ENCODE measurements at places on chromosomes 16 and 17. TPM values are rescaled to one million over a fixed set of nuclear protein-coding genes. Genes with fewer than 3 reads are reported as not detected.

DNA sequence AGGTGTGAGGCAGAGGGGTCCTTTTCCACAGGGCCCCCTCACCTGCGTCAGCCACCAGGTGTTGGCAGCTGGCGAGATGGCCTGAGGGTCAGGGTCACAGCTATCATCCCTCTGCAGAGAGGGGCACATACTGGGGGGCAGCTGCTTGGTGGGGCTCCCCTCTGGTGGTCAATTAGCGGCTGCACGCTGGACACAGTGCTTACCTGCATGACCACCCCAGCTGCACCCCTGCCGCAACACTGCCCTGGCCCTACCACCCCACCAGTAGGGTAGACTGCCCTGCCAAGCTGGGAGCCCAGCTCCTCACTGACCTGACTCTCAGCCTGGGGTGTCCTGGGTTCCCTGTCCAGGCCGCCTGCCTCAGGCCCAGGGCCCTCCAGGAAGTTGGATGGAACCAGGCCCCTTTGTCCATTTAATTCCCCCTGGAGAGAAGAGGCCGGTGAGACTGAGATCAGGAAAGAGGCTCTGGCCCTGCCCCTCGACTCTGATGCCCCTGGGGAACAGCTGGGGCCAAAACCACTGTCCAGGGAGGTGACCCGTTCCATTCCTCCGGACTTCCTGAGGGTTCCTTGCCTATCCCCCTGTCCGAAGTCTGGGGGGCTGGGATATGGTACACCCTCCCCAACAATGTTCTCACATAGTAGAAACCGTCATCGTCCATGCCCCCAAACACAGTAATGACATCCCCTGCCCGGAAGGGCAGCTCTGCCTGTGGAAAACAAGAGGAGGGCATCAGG, 23.7 kb downstream of the TSPOAP1 start:
- DNase-seq, result no peak

DNA sequence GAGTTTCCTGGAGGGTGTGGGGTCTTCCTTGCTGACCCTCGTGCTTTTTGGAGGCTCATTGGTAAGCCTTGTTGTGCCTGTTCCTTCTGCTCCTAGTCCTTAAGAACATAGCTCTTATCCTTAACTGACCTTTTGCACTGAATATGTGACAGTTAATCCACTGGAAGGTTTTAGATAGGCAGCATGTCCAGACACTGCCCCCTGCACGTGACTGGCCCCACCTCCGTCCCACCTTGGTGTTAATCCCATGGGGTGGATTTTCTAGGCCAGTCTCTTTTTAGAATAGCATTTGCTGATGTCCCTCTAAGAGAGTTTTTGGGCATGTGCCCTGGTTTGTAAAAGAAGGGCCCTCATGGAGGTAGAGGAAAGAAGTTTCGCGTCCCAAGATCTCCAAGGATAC, 58.3 kb downstream of the RBFOX1 start:
- DNase-seq, result no peak

DNA sequence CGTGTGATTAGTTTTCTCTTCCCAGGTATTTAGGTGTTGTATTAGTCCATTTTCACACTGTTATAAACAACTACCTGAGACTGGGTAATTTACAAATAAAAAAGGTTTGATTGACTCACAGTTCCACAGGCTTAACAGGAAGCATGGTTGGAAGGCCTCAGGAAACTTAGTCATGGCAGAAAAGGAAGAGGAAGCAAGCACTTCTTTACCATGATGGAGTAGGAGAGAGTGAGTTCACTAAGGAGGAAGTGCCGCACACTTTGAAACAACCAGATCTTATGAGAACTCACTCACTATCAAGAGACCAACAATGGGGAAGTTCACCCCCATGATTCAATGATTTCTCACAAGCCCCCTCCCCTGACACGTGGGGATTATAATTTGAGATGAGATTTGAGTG, 1343.7 kb upstream of the GOT2 start:
- DNase-seq, result no peak

ZPBP2 gene
- not detected for total RNA-seq

DNA sequence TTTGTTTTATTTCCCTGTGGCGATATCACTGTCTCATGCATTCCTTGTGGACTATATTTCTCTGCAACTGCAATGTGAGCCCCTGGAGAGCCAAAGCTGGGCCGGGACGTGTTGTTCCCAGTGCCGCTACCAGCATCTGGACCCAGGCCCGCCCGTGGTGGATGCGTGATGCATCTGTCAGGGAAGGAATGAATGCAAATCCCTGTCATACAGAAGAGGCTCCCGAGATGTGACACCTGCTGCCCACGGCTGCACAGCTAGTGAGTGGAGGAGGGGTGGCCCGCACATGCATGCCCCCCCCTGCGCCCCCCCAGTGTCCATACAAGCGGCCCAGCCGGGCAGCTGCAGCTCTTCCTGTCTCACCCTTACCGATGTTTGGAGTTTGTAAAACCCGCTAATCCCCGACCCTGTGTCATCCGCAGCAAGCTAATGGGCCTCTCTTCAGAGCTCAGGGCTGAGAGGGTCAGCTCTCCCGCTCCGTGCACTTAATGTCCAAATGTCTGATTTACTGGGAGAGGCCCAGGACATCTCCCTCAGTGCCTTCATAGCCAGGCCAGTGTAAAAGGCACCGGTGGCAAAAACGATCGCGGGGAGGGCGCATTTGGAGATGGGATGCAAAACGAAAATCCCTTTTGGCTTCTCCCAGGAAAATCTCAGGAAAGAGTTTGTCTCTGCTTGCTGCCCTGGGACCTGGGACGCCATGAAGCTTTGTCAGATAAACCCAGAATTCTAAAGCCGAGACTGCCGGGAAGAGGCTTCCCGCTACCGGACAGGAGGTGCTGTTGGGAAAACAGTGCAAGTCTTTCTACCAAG, 91.8 kb downstream of the FOXL1 start:
- no peak for DNase-seq

DNA sequence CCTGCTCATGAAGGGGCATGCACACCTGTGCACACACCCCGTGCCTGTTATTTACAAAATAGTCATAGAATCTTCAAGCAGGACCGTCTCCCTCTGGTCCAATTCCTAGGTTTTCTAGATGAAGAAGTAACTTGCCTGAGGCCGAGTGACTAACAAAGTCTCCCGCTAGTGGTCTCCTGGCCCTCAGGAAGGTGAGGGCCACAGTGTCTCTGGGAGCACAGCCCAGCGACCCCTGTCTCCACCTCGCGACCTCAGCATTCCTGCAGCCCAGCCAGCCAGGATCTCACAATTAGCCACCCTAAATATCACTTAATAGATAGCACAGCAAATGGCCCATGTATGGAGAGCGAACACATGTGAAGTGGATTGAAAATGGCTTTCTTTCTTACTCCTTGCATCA, 30.5 kb upstream of the CACNG1 start:
- no peak for DNase-seq

DNA sequence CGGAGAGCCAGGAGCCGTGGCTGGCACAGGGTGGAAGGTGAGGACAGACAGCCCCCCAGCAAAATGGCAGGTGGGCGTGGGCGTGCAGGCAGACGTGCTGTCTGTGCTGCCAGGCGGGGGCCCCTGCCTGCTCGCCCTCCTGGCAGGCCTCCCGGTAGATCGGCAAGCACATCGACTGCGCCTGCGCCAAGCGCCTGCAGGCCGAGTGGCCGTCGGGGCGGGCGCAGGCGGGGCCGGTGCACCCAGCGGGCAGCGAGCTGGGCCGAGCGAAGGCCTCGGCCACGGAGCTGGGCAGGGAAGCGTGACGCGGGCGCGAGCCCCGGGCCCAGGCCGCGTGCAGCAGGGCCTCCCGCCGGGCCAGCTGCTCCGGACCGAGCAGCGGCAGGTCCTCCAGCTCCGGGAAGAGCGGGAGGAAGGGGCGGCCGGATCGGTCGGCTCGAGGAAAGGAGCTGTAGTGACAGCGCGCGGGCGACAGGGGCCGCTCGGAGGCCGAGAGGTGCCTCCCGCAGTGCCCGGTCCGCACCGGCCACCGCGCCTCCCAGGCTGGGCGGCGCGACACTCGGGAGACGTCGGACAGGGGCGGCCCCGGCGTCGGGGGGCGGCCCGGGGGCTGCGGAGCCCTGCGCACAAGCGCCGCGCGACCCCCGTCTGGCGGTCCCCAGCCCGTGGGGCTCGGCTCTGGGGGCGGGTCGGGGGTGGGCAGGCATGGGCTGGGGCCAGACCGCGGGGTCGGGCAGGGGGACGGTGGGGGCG, 16.9 kb downstream of the GRIN2C start:
- DNase-seq, result peak; percentile 87

- no peak for DNase-seq
Observed at GRCh38 chr17:57166803-57167202, 81.8 kb downstream of the AKAP1 start.

MFAP4 gene
- total RNA-seq, result 179 TPM

BRIP1 gene
- 0.83 TPM for total RNA-seq

DNA sequence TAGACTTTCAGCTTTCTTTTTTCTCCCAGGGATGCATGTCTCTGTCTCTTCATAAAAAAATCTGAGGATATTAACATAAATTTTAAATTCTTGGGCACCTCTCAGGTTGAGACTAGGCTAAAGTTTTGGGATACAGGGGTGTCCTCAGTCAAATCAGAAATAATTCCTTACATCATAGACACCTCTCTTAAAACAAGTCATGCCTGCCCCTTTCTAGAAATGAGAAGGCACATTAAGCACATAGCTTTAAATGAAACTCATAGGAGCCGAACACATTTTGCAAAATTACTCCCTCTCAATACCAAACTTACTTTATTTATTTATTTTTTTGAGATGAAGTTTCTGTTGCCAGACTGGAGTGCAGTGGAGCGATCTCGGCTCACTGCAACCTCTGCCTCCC, 67.3 kb upstream of the BCAR1 start:
- no peak for DNase-seq

- no peak for DNase-seq
Observed at GRCh38 chr16:48124266-48124665, 31.5 kb downstream of the ABCC12 start.

- DNase-seq, result no peak
Observed at GRCh38 chr17:33109336-33110072, 117.9 kb downstream of the SPACA3 start.

DNA sequence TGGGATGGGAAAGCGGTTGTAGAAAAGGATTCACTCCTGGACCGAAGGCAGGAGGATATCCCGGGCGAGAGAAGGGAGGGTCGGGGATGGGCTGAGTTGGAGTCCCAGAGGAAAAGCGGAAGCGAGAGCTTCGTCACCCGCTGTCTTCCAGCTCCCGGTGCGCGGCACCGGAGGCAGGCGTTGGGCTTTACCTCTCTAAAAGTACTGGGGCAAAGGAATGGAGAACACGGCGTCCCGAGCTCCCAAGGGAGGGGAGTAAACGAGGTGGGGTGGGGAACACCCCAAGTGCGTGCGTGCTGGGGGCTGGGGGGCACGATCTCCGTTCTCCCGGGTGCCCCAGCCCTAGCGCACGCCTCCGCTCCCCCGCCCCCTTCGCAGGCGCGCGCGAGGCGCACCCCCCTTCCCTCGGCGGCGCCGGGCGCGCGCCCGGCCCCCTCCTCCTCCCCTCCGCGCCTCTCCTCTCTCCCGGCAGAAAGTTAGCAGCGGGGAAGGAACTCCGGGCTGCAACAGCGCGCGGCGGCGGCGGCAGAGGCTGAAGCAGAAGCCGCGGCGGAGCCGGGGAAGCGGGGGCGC, at the start of gene HS3ST4:
Gene HS3ST4, plus strand, starts transcription at position 441 of the 573 bp plus-strand sequence.
- DNase-seq, result no peak

DNA sequence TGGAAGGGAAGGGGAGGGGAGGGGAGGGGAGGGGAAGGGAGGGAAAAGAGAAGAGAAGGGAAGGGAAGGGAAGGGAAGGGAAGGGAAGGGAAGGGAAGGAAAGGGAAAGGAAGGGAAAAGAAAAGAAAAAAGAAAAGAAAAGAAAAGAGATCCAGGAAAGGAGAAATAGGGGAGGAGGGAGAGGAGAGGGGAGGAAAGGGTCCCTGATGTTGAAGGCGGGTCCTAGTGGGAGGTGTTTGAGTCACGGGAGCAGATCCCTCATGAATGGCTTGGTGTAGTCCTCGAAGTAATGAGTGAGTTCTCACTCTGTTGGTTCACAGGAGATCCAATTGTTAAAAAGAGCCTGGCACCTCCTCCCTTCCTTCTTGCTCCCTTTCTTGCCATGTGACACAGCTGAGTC, 6.9 kb upstream of the USP31 start:
- DNase-seq, result no peak

OSGIN1 gene
- total RNA-seq, result 9.8 TPM

GRCh38 chr17:70318051-70318450, 148.7 kb downstream of the KCNJ2 start:
- no peak for DNase-seq

SMIM36 gene
- total RNA-seq, result not detected

GRCh38 chr17:71234349-71234748, 886.5 kb upstream of the SOX9 start:
- no peak for DNase-seq

GRCh38 chr16:77386831-77387814, 47.7 kb downstream of the ADAMTS18 start:
- no peak for DNase-seq

DNA sequence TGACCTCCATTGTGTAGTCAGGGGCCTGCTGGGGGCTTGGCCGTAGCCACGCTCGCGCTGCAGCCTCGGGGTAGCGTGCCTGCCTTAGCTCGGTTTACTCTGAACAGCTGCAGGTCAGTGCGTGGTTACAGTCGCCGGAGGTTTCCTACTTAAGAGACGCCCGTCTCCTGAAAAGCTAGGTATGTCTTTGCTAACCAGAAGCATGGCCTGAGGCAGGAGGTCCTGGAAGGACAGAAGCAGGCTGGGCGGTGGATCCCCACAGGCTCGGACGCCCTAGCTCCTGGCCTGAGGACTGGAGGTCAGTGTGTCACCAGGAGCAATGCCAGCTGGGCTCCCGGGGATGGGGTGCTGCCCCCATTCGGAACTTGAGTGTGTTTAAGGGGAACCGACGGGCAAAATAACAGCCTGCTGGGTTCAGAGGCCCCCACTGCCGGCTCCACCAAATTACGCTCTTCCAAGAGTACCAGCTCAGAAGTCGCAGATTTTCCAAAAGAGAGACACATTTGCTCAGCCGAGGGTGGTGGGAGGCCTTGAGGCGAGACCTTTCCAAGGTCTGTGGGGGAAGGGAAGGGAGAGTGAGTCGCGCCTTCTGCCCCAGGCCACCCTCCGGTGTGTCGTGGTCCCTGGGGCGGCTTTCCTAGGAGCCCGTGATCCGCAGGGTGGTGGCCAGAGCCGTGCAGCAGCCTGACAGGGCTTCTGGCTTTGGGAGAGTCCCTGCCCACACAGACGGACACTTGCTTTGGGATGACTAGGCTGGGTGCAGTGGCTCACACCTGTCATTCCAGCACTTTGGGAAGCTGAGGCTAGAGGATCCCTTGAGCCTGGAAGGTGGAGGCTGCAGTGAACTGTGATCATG, 3.9 kb upstream of the GNG13 start:
- DNase-seq, result no peak

DNA sequence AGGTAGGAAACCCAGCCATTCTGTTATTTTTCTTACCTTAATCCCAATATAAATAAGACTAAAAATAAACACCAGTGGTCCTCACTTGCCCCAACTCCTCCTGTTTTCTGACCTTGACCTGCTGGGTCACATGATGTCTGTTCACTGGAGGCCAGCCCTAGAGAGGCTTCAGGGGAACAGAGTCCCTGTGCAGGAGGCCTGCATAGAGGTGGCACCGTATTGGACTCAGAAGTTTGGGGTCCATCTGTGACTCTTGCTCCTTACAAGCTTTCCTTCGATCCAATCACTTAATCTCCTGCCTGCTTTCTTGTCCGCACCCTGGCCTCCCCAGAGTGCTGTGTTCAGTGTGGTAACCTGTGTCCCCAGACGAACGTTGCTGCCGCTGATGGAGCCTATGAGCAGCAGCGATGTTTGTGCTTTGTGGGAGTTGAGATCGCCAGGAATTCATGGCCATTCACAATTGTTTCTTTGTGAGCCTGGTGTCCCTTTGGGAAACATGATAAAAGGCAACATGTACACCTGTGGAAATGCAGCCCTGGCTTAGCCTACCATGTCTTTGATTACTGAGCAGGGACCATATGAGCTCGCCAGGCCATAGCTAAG, 4.7 kb downstream of the IGSF6 start:
- no peak for DNase-seq

ADAD2 gene
- not detected for total RNA-seq

- DNase-seq, result no peak
Observed at GRCh38 chr16:81715358-81716196, 63.5 kb upstream of the PLCG2 start.

STARD3 gene
- 76.6 TPM for total RNA-seq

All from lower lobe of right lung (tissue), 2 donors.